ENCODE measurements at places on chromosomes 6 and 20. TPM values are rescaled to one million over a fixed set of nuclear protein-coding genes. Genes with fewer than 3 reads are reported as not detected.
A peak's percentile ranks its signal among the peaks of the same experiment; 100 is the strongest.

DNA sequence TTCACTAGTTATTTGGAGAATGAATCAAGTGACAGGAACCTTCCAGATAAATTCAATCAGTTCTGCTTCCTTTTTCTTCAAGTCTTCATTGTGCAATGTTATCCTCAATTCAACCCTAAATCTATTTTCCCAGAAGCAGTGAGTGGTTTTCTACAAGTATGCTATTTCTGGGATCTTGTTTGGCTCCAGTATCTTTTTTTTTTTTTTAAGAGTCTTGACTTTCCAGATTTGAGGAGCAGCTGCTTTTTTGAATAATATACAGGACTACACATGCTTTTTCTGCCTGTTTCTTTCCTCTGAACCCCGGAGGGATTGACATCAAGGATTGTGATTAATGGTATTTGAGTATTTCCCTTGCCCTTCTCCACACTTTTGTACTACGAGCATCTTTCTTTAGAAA, 339.2 kb upstream of the JAG1 start:
- no peak for DNase-seq

- peak; percentile 83 for DNase-seq
Measured at GRCh38 chr6:132798869-132799538, 567 bp upstream of the SLC18B1 start.

- no peak for DNase-seq
Measured at GRCh38 chr20:24896984-24897383, 52.1 kb upstream of the CST7 start.

- no peak for DNase-seq
Measured at GRCh38 chr6:43302126-43302525, 4.1 kb downstream of the SLC22A7 start.

- DNase-seq: no peak
Measured at GRCh38 chr20:23039136-23039875, 4.2 kb downstream of the SSTR4 start.

- DNase-seq: peak; percentile 94
Measured at GRCh38 chr20:40689943-40690835, 1.2 kb upstream of the MAFB start.

DNA sequence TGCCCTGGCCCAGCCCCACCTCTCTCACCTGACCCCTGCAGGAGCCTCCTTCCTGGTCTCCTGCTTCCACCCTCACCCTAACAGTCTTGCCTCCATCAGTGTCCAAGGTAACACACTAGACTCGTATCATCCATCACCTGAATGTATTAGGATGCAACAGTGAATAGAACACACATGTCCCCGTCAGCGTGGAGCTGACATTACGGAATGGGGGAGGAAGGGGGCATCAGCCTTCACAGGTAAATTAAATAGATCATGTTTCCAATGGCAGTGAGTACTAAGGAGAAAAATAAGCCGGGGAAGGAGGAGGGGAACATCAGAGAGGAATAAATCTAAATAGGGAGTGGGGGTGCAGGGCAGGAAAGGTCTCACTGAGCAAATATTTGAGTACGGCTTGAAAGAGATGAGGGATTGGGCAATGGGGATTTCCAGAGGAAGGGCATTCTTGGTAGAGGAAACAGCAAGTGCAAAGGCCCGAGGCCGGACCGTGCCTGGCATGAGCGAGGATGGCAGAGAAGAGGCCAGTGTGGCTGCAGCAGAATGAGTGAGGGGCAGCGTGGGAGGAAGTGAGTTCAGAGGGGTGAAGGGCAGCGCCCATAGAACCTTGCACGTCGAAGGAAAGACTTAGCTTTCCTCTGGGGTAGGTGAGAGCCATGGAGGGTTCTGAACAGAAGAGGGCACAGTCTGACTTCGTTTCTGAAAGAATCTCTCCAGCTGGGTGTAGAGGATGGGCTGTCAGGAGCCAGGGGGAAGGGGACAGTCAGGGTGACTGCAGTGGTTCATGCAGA, 110.1 kb upstream of the PTPN1 start:
- no peak for DNase-seq

DNA sequence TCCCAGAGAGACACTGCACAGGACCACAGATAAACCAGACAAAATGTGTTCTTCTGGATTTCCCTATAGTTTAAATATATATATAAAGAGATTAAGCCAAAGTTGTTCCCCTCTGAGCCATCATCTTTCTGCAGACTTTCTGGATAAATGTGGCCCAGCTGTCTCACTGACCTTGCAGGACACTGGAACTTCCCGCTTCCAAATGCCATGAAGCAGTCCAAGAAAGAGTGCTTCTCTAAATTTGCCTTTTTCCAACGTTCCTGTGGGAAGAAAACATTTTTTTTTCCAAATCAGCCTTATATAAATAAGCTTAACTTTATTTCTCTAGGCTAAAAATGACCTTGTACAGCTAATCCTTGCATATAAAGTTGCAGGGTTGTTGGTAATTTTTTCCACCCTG, 65.7 kb downstream of the CYP39A1 start:
- no peak for DNase-seq

DNA sequence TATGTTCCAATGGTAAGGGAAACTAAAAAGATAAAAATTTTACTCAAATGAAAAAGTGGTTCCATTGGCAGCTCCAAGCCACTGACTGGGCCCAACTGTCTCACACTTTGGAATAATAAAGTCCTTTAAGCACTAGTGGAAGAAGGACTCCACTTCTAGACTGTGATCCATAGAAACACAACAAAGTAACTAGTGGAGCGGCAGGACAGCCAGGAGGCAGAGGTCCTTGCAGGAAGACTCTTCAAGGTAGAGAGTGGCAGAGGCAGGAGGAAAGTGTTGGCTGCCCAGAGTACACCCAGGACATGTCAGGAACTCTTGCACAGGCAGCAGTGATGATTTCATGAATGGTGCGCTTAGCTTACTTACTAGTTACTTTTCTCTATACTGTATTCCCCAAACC, 65.0 kb upstream of the CCN6 start:
- no peak for DNase-seq

DNA sequence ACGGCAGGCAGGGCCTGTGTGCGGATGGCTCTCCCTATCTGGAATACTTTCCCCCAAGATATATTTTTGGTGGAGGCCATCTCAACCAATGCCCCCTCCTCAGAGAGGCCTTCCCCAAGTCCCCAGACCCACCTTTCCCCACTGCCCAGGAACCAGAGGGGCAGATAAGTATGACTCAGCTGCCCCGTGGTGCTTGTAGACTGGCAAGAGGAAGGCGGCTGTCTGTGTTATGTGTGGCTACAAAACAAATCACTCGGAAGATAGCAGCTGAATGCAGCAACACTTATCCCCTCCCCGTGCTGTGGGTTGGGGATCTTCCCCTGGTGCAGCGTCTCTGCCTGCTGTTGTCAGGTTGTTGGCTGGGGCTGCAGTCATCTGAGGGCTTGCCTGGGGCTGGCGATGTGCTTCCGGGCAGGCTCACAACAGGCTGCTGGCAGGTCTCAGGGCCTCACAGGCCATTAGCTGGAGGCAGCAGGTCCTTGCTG, 7.1 kb downstream of the NPEPL1 start:
- DNase-seq: peak; percentile 54

DNA sequence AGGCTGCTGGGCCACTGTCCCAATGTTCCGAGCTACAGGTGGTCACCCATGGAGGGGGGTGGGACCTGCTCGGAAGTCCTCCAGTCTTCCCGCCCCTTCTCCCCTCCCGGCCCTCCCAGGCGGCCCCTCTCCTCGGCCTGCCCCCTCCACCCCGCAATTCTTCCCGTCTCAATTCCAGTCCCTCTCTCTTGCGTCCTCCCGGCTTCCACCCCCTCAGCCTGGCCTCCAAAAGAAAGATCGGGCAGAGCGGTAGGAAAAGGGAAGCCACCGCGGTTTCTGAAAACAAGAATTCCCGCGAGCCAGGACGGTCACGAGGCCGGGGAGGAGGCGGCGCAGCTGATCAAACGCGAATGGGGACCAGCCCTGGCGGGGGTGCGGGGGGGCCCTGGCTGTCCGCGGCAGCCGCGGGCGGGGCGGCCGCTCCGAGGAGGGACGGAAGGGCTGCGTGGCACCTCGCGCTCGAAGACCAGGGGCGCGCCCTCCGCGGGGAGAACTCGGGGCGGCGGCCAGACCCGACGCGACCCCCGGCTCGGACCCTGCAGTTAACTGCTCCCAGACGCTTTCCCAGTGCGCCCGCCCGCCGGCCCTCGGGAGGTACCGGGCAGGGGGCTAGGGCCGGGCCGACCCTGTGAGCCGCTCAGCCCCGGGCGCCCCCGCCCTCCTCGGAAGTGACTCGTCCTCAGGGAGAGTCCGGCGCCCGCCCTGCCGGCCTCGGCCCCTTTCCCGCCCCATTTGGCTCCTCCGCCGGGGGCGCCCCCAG, 1.0 kb downstream of the PXDC1 start:
- DNase-seq: peak; percentile 91

DNA sequence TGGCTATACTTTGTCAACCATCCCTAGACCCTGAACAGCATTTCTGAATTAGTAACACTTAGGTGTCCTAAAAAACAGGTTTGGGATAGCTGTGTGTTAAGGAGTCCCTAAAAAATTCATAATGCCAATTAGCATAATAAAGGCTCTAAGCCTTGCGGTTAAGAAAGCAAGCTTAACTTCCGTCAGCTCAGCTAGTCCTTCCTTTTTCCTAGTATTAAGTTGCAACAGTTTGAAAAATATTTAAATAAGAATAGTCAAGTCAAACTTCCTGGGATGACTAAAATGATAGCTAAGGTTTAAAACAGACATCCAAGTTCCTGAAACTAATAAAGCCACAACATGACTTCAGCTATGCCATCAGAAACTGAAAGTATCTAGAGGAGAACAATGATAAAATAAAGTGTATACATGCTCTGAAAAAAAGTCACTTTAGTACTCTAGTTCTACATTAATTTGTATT, 3.5 kb downstream of the AKIRIN2 start:
- DNase-seq: no peak

GRCh38 chr6:168221497-168222079, 98.0 kb downstream of the DACT2 start:
- DNase-seq: no peak

GRCh38 chr6:11368760-11369159, 136.3 kb upstream of the NEDD9 start:
- no peak for DNase-seq

ZSCAN23 gene
- 1.6 TPM for total RNA-seq

CEBPB gene
- total RNA-seq: 33.2 TPM

OLIG3 gene
- total RNA-seq: not detected

ADNP gene
- 32.8 TPM for total RNA-seq

TPBG gene
- 4.9 TPM for total RNA-seq

ADIG gene
- not detected for total RNA-seq

FAM209B gene
- total RNA-seq: not detected

CRIP3 gene
- total RNA-seq: 11.2 TPM
